Melanocyte of skin (primary cell): ENCODE measurements at places on chromosomes 4 and X. TPM values are rescaled to one million over a fixed set of nuclear protein-coding genes. Genes with fewer than 3 reads are reported as not detected.

Gene REPS2
- total RNA-seq: 6.2 and 15.3 TPM in 2 replicates

Gene TXK
- total RNA-seq: 0.34 and 0.36 TPM in 2 replicates

Gene ARR3
- total RNA-seq: not detected in 2 replicates

Gene AVPR2
- total RNA-seq: not detected in 2 replicates

Gene SPARCL1
- 0.31 TPM in 1 of 2 replicates, not detected in the other for total RNA-seq

Gene GNRHR
- not detected in 2 replicates for total RNA-seq

Gene DCHS2
- total RNA-seq: not detected in 2 replicates

Gene C4orf51
- not detected in 2 replicates for total RNA-seq

Gene AWAT2
- not detected in 2 replicates for total RNA-seq

Gene DCX
- total RNA-seq: 2.5 and 3.1 TPM in 2 replicates

Gene DMD
- total RNA-seq: 14.3 and 16.0 TPM in 2 replicates

Gene GAB3
- total RNA-seq: 0.33 and 0.62 TPM in 2 replicates

Gene ARHGAP36
- not detected in 2 replicates for total RNA-seq

Gene CFAP99
- total RNA-seq: under 0.01 TPM in 1 of 2 replicates, not detected in the other

Gene PPEF2
- not detected in 2 replicates for total RNA-seq

Gene SMS
- 187 and 212 TPM in 2 replicates for total RNA-seq

Gene MAGEC2
- total RNA-seq: not detected in 2 replicates

Gene SPIN2B
- total RNA-seq: 6.0 and 6.2 TPM in 2 replicates

Gene SASH3
- not detected in 2 replicates for total RNA-seq

Gene AFF2
- under 0.01 TPM in 2 replicates for total RNA-seq

Gene FSTL5
- total RNA-seq: under 0.01 and 0.93 TPM in 2 replicates
